ENCODE measurements at places on chromosomes 12 and 14.

GRCh38 chr12:39581592-39581991, 38.0 kb downstream of the ABCD2 start:
- no peak for DNase-seq

- DNase-seq: no peak
These were observed 16.3 kb downstream of the TMEM119 start for GRCh38 chr12:108581311-108582227.

- DNase-seq: peak; percentile 52
These were observed 60.9 kb upstream of the OR4E1 start for GRCh38 chr14:21734457-21735074.

DNA sequence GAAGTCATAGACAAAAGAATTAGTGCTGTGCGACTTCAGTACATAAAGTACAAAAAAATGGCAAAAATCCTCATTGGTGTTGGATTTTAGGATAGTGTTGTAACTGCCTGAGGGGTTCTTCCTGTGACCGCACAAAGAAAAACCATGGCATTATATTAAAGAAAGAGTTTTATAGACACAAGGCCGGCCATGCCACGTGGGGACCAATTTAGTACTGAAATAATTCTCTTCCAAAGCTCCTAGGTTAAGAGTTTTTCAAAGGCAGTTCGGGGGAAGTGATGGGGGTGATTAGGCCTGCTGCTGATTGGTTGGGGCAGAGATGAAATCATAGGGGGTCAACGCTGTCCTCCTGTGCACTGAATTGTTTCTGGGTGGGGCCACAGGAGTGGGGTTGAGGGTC, 150.9 kb upstream of the EEA1 start:
- no peak for DNase-seq

DNA sequence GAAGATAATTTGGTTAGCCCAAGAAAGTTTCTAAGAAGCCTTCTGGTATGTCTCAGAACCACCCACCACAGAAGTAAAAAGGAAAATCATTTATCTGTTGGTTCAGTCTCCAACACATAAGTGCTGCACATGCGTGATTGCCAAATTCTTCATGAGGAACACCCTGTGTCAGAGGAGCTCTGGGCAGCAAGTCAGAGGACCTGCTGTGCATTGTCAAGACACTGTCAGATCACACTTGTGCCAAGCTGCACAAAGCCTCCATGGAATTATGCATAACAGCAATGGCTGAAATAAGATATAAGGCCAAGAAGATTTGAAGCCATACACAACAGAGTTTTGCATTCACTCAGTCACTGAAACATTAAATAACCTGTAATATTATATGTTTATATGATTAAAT, 1304.7 kb upstream of the FLRT2 start:
- DNase-seq: no peak

DNA sequence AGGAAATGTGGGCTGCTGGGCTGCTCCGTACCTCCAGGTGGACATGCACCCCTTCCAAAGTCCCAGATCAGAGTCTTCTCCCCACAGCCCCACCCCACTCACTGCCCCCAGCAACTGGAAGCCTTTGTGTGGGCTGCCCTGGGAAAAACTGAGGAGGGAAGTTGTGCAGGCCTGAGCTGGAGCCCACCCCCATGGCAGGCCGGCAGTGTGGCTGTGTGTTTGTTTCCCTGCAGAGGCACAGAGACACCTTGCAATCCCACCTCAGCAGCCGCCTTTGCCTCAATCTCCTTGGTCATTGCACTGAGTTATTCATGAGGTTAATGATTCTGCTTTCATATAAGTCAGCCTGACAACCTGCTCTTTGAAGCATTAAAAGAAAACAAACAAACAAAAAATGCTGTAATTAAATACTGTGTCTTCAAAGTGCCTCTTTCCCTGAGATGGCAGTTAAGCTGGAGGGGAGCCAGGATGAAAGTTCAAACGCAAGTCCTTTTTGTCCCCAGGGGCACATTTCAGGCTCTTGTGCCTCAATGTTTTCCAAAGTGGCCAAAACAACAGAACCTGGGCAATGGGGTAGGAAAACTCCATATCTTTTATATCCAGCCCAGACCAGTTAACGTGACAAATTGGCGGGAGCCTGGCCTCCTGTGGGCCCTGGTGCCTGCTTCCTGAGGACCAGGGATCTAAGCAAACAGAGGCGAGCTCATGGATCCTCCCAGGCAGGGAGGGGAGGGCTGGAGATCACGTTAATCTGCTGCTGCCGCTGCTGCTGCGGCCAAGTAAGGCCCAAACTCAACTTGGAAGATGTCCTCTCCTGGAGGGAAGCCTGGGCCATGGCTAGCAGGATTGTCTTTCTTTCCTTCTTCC, 51.9 kb upstream of the TSPAN11 start:
- no peak for DNase-seq

GRCh38 chr14:38297681-38298080, 41.8 kb upstream of the CLEC14A start:
- DNase-seq: no peak

DNA sequence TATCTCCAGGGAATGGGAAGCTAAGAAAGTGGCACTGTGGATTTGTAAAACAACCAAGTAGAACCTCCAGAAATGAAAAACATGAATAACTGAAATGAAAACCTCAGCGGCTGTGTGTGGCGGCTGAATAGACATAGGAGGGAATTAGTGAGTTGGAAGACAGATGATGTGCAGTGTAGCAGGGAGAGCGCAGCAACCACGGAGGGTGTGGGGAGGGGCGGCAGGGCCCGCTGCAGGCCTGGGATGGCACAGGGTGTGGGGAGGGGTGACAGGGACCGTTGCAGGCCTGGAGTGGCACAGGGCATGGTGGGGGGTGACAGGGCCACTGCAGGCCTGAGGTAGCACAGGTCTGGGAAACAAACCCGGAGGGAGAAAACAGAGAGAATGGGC, 51.1 kb downstream of the BEGAIN start:
- no peak for DNase-seq

- DNase-seq: peak; percentile 30
These were observed 121.2 kb upstream of the DAAM1 start for GRCh38 chr14:59067127-59067894.

GRCh38 chr14:102727336-102728095, 49.7 kb upstream of the TRAF3 start:
- DNase-seq: peak; percentile 36

- DNase-seq: no peak
These were observed 513.3 kb upstream of the CCDC196 start for GRCh38 chr14:65972891-65973290.

DNA sequence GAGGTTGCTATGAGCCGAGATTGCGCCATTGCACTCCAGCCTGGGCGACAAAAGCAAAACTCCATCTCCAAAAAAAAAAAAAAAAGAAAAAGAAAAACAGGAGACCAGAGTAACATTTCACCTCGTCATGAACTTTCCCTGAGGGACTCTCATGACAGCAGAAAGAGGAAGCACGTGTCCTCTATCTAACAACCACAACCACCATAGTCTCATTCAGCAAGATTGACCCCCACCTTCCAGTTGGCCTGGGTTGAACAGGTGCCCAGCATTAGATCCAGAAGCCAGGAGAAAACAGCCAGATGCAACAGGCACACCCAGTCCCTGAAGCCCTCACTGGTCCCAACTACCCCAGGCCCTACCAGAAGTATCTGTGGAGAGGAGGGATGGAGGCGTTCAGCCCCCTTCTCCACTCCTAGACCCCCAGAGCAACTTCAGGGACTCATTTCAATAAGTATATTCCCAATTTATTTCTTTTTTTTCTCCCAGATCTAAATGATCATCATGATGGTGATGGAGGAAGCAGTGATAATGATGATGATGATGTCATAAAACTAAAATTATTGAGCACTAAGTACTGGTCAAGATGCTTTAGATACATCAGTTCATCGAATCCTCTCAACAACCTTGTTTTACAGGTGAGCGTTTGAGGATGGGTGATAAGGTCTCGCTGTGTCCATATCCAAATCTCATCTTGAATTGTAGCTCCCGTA, 235.0 kb downstream of the EFCAB11 start:
- no peak for DNase-seq

DNA sequence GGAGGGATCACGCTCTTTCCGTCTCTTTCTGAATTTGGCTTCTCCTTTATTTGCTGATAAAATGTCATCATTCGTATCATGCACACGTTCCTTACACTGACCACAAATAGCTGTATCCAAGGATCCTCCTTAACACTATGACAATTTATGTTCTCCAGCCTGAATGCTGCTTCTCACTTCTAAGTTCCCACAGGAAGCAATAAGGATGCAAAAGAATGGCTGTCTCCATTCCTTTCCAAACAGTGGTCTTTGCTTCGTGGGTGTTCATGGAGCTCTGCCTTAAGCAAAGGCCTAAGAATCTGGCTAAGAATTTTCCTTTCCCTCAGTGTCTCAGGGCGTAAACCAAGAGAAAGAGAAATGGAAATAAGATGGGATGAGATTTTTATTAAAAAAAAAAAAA, 200.2 kb downstream of the ITPR2 start:
- DNase-seq: no peak

- no peak for DNase-seq
These were observed 395.2 kb upstream of the TMTC1 start for GRCh38 chr12:30178916-30179315.

DNA sequence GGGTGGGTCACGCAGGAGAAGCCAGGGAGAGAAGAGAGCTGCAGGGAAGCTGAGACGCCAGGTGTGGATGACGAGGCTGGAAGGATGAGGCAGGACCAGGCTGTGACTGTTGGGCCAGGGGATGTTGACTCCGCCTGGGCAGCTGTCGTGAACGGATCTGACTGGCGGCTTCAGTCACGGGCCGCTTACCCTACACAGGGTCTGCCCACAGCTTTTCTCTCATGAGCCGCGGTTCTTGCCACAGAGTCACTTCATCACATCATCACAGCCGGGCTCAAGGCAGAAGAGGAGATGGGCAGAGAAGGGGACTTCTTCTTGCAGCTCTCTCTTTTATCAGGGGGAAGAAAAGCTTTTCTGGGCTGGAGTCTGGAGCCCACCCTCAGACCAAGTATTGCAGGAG, 7.7 kb downstream of the CLBA1 start:
- DNase-seq: no peak

GRCh38 chr12:1056390-1056789, 65.4 kb downstream of the ERC1 start:
- DNase-seq: no peak

GRCh38 chr14:44873536-44873935, 88.2 kb downstream of the KLHL28 start:
- DNase-seq: no peak

- DNase-seq: no peak
These were observed 44.0 kb upstream of the CSRP2 start for GRCh38 chr12:76922866-76923265.

GRCh38 chr12:50390316-50390741, 6.1 kb downstream of the FAM186A start:
- DNase-seq: no peak

- no peak for DNase-seq
These were observed 242.1 kb upstream of the FOXN3 start for GRCh38 chr14:89658977-89659670.

- no peak for DNase-seq
These were observed 63.4 kb downstream of the APOBEC1 start for GRCh38 chr12:7602277-7602676.

- DNase-seq: no peak
These were observed 10.7 kb upstream of the C12orf75 start for GRCh38 chr12:105319691-105320209.

DNA sequence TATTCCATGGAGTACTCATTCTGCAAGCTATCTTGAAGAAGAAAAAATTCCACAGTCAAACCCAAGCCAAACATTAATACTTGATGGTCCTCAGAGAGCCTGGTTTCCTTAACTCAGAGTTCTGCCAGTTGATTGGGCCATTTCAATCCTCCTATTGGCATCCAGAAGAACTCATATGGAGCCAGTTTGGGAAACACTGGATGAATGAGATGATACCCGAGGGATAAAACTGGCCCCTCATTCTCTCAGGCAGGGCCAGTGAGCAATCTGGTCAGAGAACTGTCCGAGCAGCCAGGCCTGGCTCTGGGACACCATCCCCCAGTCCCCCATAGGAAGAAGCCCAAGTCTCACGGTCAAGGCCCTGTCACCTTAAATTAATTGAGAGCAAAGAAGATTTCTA, 48.8 kb downstream of the NUAK1 start:
- DNase-seq: peak; percentile 7

- no peak for DNase-seq
These were observed 34.7 kb upstream of the FZD10 start for GRCh38 chr12:130127532-130127911.

GRCh38 chr12:129887101-129887500, 16.7 kb downstream of the TMEM132D start:
- DNase-seq: no peak

GRCh38 chr14:21987937-21988336, 314.3 kb upstream of the OR4E1 start:
- peak; percentile 33 for DNase-seq

- peak; percentile 77 for DNase-seq
These were observed 14.9 kb downstream of the DTX1 start for GRCh38 chr12:113071135-113072112.

DNA sequence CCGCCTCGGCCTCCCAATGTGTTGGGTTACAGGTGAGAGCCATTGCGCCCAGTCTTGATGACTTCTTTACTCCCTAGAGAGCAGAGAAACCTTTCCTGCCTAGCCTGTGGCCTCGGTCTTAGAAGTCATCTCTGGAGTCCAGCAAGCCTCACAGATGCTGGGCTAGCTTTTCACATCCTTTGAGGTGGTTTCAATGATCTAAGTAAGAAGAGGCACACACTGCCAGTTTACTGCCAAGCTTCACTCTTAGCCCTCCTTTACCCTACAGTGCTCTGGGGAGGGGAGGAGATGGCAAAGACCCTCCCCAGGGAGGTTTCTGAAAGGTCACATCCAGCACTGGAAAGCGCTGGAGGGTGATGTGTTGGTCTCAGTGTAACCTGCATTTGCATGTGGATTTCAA, 304.8 kb downstream of the PCNX1 start:
- DNase-seq: no peak

DNA sequence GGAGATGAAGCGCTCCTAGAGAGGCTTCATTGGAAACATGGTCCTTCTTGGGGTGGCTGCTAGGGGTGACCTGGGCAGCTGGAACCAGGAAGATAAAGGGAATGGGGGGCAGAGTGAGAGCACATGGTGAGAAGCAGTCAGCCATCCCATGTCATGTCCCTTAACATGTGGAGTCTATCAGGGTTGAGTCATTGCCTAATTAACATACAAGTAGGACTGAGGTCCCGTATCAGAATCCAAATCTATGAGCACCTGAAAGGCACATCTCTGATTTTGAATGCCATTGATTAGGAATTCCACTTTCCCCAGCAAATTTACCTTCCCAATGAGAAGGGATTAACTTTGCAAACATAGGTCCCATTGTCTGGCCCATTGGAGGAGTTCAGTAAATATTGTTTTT, 20.3 kb upstream of the PPP1R1A start:
- no peak for DNase-seq

DNA sequence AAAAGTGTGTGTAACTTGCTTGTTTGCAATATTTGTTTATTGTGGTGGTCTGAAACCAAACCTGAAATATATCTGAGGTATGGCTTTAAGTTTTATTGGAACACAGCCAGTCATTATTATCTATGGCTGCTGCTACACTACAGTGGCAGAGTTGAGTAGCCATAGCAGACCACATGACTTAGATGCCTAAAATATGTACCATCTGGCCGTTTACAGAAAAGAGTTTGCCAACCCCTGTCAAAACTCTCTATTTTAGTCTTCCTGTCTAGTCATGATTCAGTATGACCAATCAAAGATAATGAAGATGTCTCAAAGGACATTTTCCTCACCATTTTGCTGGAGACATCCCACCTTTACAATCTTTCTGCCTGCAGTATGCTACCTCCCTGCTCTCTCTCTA, 242.3 kb downstream of the ANO6 start:
- no peak for DNase-seq

GRCh38 chr14:104226421-104227383, 88.3 kb downstream of the KIF26A start:
- DNase-seq: no peak

GRCh38 chr12:11460343-11461023, 65.1 kb upstream of the PRB2 start:
- DNase-seq: no peak

All from globus pallidus (tissue), 1 donor.